MM.1S (cell line): ENCODE measurements at places on chromosomes 12 and 14.

GRCh38 chr14:95444132-95445129, 72.0 kb downstream of the SYNE3 start:
- no peak for DNase-seq

DNA sequence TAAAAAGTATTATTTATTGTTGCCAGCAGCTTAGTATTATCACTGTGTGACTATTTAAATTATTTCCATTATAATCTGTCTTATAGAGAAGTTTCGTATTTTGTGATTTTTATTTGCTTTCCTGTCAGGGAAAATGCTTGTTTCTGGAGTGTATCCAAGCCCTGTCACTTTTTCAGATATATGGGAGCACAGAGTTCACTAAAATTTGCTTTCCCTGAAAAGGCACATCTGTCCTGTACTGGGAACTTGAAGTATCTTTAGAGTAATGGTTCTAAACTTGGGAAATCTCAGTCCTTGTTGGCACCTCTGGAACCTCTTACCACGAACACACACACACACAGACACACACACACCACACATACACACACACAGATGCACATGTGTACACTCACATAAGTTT, 39.3 kb upstream of the SSTR1 start:
- no peak for DNase-seq

GRCh38 chr12:70645494-70646317, 8.5 kb upstream of the PTPRB start:
- peak; percentile 27 for DNase-seq

- DNase-seq: no peak
These were observed 19.2 kb upstream of the PPP2R5E start for GRCh38 chr14:63562405-63562804.

- DNase-seq: peak; percentile 36
These were observed at the start of gene OASL for GRCh38 chr12:121038861-121039668. OASL (minus strand) TSS chr12:121039246; CDS start chr12:121038971, 275 bp downstream.

GRCh38 chr14:51561141-51561540, 90.6 kb upstream of the FRMD6 start:
- DNase-seq: no peak

GRCh38 chr12:120775862-120776552, 50.4 kb downstream of the ACADS start:
- DNase-seq: no peak

- peak; percentile 34 for DNase-seq
These were observed 88.8 kb downstream of the ATXN7L3B start for GRCh38 chr12:74626397-74626796.

GRCh38 chr12:49295082-49295936, at the start of gene PRPH:
PRPH (plus strand) TSS chr12:49295147; CDS start chr12:49295201, 54 bp downstream.
- DNase-seq: no peak

GRCh38 chr14:31567655-31568054, 6.5 kb downstream of the NUBPL start:
- DNase-seq: no peak

DNA sequence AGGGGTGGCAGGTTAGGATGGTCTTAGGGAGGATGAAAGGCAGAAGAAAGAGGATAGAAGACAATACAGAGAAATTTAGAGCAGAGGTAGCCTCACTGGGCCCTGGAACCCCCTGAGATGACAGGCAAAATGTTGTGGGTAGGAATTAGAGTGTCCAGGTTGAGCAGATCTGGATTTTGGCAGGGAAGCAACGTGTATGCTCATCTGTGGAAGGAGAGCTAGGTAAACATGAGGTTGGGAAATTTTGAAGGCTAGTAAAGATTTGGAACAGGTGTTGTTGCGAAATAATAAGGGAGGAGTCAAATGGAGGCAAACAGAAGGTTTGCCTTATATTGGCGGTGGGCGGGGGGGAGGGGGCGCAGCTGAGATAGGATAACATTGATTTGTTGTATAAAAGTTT, 5.3 kb downstream of the HSD17B6 start:
- DNase-seq: no peak

DNA sequence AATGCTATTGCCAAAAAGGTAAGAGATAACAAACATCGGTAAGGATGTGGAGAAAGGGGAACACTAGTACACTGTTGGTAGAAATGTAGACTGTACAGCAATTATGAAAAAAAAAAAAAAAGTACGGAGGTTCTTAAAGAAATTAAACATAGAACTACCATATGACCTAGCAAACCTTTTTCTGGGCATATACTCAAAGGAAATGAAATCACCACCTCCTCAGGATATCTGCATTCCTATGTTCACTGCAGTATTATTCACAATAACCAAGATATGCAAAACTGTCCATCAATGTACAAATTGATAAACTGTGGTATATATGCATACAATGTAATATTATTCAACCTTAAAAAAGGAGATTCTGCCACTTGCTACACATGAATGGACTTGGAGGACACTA, 60.7 kb downstream of the INSM2 start:
- DNase-seq: no peak

- no peak for DNase-seq
These were observed 181.0 kb downstream of the MON2 start for GRCh38 chr12:62647586-62647985.

DNA sequence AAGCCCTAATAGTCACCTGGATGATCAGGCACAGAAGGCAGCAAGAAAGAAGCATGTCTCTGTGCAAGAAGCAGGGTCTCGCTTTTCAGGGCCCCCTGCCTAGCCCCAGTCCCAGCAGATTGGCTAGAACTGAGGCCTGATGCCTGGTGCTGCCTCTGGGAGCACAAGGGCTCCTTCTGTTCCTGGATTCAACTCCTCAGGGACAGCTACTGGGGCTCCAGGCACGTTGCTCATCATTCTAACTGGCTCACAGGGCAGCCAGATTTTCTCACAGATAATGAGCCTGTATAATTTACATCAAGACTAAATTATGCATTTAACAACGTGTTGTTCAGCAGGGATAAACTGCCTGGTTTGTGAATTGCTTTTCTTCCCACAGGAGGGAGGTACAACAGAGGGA, 106.5 kb upstream of the PLXNC1 start:
- DNase-seq: no peak

- DNase-seq: no peak
These were observed 90.0 kb upstream of the SLC38A4 start for GRCh38 chr12:46915836-46916235.

GRCh38 chr12:56629459-56630179, 507 bp downstream of the BAZ2A start:
- peak; percentile 22 for DNase-seq

GRCh38 chr12:115046805-115047204, 362.8 kb upstream of the TBX3 start:
- DNase-seq: no peak

DNA sequence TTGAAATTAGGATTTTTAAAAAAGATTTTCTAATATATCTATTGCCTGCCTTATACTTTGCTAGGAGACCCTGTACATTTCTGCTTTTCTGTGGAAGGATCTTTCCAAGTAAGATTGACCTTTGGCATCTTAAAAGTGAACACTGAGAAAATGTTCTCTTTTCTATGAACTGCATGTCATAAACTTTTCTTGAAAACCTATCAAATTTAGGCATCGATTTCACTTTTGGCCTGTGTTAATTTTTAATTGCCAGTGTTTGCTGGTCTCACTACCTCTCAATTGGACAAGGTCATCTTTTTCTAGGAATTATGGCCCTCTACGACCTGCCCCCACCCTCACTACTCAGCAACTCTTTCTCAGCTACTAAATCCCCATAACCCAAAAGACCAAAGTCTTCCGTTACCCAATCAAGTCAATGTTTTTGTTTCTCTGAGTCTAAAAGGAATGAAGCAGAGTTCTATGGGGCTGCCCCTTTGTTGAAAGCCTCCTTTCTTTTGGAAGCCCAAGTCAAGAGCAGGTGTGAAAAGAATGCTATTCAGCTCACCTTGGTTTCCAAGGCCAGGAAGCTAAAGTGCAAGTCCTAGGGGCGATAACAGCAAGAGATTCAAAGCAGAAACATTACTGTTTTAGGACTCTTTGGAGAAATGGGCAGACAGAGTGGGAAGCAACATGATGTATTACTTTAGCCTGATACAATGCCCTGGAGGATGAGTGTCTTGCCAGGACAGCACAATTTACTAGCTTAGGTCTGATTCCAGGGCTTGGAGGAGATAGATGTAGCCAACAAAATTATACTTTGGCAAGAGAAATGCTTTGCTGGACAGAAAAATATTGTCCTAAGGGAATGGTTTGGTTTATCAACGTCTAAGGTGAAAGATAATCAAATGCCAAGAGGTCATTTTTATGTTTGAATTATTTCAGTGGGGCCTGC, 55.0 kb downstream of the IGF1 start:
- DNase-seq: no peak

- peak; percentile 94 for DNase-seq
These were observed 41.9 kb upstream of the NCOR2 start for GRCh38 chr12:124609041-124609989.

GRCh38 chr14:24204163-24205146, 1.0 kb upstream of the TSSK4 start:
- no peak for DNase-seq

DNA sequence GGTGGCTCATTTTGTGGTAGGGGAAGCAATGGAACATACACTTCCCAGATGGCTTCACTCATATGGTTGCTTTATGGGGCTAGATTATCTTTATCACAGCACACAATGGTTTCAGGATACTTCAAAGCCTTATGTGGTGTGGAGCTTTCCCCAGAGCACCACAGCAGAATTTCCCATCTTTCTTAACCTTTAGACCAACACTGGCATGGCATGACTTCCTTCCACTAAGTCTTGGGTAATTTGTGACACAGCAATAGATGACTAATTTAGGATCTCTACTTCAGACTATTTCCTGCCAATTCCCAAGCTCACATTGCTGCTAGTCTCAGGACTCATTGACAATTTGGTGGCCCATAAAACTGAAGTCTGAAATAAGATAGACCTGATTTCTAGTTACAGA, 36.9 kb upstream of the DCN start:
- no peak for DNase-seq

- peak; percentile 56 for DNase-seq
These were observed 125.9 kb upstream of the ATF1 start for GRCh38 chr12:50637870-50638481.
